ENCODE measurements at places on chromosomes 6 and 20.

DNA sequence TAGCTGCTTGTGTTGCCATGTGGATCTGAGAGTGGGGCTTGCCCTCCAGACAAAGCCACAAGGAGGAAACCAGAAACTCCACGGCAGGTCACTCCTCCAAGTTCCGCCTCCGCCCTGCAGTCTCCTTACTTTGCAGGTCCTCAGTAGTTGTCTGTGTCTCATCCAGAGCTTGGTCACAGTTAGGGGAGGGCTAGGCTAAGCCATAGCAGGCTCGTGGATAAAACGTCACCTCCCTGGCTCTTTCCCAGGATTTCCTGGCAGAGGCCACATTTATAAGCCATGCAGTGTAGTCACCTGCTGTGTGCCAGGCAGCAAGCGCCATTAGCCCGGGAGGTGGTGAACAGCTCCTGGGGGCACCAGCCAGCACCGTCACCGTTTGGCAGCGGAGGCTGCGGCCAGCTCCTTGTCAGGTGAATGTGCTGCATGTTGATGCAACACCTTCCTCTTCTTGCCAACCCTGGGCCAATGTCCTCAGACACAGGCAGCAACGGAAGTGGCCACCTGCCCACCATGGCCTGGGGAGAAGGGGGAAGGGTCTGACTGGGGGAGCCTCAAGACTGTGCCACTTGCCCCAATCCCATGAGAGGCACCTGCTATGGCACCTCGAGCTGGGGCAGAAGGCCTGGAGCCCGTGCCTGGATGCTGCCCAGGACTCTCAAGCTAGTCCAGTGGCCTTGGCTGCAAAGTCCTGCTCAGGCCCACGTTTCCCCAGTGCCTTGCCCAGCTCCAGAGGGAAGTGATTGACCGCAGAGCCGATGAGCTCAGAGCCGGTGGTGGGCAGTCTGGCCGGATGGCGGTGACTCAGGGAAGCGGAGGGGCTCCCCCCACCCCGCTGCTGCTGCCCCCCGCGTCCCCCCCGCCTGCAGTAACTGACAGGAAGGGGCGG, 39.0 kb upstream of the SLCO4A1 start:
- DNase-seq = peak; percentile 97

- no peak for DNase-seq
These were observed 475.6 kb upstream of the ADGRB3 start for GRCh38 chr6:68159433-68159832.

DNA sequence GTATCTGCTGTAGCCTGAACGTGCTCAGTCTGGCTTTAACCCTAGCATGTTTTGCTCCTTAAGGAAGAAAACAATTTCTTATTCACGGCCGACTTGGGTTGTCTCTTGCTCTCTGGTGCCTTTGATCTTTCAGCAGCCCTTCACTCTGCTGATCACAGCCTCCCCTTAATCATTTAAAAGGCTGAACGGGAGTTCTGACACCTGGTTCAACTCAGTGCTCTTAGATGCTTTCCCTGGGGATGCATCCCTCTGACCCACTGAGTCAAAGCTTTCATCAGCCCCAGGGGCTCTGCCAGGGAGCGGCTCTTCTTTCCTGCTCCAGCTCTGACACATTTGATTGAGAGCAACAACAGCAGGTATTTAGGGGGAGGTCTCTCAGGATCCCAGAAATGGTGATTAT, 79.0 kb upstream of the FYN start:
- DNase-seq = no peak

- no peak for DNase-seq
These were observed 35.7 kb downstream of the TXLNB start for GRCh38 chr6:139256087-139256486.

DNA sequence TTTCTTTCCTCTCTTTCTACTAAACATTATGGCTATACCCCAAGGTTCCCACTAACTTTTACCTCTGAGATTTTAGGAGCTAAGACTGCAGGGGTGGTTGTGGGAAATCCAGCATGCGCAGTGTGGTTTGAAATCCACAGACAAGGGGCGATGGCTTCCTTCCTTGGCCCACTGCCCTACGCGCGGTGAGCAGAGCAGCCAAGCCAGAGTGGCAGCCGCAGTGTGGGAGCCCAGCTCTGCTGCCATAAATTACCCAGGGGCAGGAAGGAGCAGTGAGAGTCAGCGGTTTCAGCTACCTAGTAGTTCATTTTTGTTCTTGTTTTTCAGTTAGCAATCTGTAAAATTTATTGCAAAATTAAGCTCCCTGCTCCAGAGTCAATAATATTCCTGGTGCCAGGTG, 101.4 kb downstream of the BMP2 start:
- DNase-seq = no peak

GRCh38 chr6:142819603-142820337, 125.2 kb downstream of the HIVEP2 start:
- peak; percentile 52 for DNase-seq

- DNase-seq = no peak
These were observed 25.1 kb downstream of the PRKN start for GRCh38 chr6:162702446-162702845.

- peak; percentile 33 for DNase-seq
These were observed 12.9 kb downstream of the BPIFB4 start for GRCh38 chr20:33092361-33092760.

GRCh38 chr6:168828800-168829199, 387.8 kb downstream of the SMOC2 start:
- DNase-seq = peak; percentile 43

- DNase-seq = no peak
These were observed 425 bp downstream of the HBS1L start for GRCh38 chr6:135054226-135054568.

- no peak for DNase-seq
These were observed 451.7 kb downstream of the GRIK2 start for GRCh38 chr6:101845172-101845571.
